Erythroblast (primary cell): ENCODE measurements at places on chromosomes 7 and 10.

- DNase-seq, result no peak
These were observed 108.3 kb downstream of the MAPK8 start for GRCh38 chr10:48414778-48415177.

GRCh38 chr7:25260862-25261494, 32.7 kb upstream of the NPVF start:
- DNase-seq, result no peak

DNA sequence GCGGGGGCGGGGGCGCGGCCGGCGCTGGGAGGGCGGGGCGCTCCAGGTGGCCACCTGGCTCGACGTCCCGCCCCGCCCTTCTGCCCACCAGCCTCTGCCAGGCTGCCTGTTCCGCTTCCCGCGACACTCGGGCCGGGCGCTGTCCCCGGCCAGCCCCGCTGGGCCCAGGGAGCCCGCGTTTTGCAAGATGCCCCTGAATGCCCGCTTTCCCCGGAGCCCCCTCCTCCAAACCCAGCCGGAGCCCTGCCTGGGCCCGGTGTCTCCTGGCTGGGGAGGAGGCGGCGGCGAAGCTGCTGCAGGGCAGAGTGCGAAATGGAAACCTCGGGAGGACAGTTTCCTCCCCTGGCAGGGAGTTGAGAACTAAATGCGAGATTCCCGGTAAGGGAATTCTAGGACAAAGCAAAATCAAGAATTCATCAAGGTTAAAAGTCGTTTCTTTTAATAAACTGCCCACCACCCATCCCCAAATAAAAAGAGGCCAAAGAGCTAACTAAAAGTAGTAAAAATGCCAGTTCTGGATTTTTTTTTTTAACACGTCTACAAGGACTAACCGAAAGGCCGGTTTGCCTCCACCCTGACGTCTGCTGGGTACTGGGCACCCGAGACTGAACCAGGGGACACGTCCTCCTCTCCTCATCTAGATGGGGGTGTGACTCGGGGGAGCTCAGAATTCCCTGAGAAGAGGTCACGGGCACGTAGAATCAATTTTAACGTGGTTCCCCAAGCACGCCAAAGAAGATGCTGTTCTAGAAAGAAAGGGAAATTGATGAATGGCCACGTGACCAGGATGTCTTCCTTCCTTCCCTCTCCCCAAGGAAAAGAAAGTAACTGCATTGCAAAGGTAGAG, 200.4 kb upstream of the NFE2L3 start:
- DNase-seq, result no peak

DNA sequence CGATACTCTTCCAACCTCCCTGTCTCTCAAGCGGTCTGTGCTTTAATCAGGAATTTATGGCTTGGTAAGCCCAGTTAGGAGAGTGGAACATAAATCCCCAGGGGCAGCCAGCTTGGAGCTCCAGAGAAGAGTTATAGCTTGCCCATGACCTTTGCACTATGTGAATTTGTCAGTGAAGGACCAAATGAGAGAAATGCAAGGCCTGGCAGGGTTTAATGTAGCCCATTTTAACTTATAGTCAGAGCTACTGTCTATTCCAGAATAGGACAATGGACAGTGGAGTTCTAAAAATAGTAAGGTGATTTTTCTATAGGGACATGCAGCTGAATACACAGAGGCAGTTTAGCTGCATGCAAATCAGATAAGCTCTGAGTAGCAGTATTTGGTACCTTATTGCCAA, 142.6 kb upstream of the CAV2 start:
- DNase-seq, result no peak

GRCh38 chr7:132450188-132450587, 126.1 kb downstream of the PLXNA4 start:
- DNase-seq, result no peak
